ENCODE measurements at places on chromosomes 3 and 15.

DNA sequence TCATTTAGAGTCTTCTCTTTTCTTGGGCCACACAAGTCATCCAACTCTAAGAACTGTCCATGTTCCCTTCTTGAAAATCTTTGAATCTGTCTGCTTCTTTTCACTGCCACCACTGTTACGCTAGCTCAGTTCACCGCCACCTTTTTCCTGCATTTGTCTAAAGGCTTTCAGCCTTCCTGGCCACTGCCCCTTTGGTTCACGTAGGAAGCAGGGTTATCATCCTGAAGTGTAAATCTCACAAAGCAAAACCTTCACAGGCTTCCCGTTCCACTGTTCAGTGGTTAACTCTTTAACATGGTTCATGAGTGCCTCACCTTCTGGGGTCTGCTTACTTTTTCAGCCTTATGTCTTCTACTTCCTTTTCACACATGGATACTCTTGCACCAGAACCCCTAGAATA is 26.3 kb upstream of the CCDC39 start:
- DNase-seq, result no peak

DNA sequence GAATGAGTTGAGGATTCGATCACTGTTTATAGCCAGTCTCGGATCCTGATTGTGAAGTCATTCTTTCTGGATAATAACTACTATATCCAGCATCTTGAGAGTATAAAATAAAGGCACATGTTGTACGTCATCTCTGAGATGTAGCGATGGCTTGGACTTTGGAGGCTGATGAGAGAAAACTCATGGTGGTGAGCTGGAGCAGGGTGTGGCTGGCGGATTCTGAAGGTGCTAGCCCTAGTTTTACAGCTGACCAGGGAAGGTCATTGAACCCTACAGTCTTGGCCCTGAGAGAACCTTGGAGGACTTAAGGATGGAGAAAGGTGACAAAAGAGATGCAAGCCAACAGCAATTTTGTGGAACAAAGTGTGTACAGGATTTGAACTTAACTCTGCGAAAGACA is 153.8 kb downstream of the IGF1R start:
- no peak for DNase-seq

- no peak for DNase-seq
Measured at GRCh38 chr3:140762746-140763145, 84.9 kb downstream of the TRIM42 start.

GRCh38 chr3:56711344-56711743 is 28.3 kb upstream of the TASOR start:
- no peak for DNase-seq

GRCh38 chr15:41568350-41569017 is 9.5 kb downstream of the TYRO3 start:
- no peak for DNase-seq

GRCh38 chr3:83890039-83890762 is 1068.6 kb upstream of the CADM2 start:
- no peak for DNase-seq

- DNase-seq, result no peak
Measured at GRCh38 chr15:63188247-63188925, 1.0 kb upstream of the RAB8B start.

DNA sequence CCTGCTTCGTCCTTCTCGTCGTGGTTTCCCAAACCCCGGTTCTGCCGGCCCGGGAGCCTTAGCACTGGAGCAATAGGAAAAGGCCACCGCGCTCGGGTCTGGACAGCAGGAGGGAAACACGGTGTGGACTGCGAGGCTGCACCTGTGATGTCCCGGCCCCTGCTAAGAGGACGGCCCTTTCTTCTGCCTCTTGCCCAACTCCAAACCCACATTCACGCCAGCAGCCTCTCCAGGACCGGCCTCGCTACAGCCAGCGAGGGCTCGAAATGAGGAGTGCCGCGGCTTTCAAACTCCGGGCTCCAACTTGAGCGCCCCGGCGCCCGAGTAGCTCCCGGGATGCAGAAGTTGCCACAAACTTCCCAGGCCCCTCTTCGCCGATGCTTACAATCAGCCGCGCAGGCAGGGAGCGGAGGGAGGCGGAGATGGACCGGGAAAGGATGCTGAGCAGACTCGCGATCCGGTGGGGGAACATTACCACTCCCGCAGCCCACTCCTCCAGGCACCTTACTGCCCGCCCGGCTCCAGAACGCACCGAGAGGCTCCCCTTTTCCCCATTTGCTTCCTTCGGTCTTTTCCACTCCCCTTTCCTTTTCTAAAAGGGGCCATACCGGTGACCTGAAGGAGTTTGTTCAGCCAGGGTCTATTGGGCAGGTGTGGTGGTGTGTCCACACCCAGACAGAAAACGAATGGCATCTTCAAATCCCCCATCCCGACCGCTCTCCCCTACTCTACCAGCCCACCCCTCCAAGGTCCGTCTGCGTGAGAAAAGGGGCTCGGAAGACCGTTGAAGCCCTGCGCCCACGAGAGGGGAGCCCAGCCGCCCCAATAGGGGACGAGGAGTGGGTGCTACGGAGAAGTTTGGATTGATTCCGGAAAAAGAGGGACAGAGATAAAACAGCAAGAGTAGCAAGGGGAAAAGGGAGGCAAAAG is 18.8 kb upstream of the SATB1 start:
- DNase-seq, result no peak

- DNase-seq, result no peak
Measured at GRCh38 chr15:91627473-91628278, 225.8 kb upstream of the SLCO3A1 start.

DNA sequence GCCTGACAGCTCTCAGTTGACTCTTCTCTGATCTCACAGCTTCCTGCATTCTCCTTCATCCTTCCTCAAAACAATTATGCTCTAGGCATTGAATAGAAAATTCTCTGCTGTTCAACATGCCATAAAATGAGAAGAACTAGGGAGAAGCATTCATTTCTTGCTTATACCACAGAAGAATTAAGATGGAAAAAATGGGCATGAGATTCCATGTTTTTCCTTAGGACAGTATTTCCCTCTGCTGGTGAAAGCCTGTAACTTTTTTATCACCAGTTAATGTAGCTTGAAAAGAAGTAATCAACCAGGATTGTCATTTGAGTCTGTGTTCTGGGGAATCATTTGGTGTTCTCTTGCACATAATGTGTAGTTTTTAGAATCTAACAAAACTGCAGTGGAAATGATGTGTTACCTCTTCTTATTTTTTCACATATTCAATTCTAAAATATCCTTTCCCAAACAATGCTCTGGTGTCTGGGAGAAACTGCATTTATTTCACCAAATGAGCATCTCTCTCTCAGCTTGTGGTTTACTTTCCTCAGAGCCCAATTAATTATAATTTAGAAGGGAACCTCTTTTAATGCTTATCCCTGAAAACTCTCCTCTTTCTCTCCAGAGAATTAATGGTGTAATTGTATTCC is 92.8 kb upstream of the DCBLD2 start:
- no peak for DNase-seq

DNA sequence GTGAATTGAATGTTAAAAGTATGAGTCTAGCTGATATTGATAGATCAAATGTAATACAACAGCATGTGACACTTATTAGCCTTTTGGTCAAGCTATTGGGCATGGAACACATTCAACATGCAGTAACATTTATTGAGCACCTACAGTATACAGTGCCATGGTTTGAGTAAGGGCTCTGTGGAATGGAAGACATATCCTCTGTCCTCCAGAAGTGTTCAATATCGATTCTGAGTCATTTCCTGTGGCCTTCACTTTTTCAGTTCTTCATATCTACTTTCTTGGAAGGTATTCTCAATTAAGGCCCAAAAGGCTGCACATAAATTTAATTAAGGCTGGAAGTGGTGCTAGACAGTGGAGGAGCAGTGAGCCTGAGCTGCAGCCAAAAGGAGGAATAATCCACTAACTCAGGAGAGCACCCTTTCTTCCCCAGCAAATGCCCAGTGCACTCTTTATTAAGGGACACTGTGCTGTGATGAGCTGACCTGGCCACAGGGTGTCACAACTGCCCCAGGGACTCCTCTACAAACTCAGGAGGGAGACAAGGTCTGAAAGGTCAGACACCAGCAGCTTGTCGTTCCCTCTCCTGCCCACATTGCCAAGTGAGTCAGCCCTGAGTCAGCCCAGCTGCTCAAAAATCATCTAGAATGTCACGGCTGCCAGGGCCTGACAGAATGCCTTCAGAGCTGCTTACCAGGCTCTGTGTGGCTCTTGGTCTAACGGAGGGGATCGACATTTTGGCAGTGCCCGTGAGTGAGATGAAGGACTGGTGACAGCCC is 544.8 kb downstream of the AGBL1 start:
- DNase-seq, result peak; percentile 52

GRCh38 chr3:16343101-16343500 is 78.1 kb downstream of the OXNAD1 start:
- no peak for DNase-seq

DNA sequence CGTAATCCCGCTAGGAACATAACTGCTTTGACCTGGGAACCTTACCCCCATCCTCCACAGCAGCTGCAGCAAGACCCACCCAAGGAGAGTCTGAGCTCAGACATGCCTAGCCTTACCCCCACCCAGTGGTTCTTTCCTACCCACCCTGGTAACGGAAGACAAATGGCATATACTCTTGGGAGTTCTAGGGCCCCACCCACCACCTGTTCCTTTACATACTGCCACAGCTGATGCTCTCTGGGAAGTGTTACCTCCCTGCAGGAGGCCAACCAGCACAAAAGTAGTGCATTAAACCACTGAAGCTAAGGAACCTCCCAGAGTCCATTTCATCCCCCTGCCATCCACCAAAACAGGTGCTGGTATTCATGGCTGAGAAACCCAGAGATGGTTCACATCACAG is 50.6 kb upstream of the AZI2 start:
- DNase-seq, result no peak

- no peak for DNase-seq
Measured at GRCh38 chr3:43627360-43627759, 5.5 kb upstream of the ANO10 start.

GRCh38 chr3:13582366-13583250 is 33.7 kb downstream of the FBLN2 start:
- DNase-seq, result no peak

- DNase-seq, result no peak
Measured at GRCh38 chr15:88032787-88033186, 223.8 kb downstream of the NTRK3 start.

- no peak for DNase-seq
Measured at GRCh38 chr3:171393032-171393744, 67.0 kb downstream of the TNIK start.

DNA sequence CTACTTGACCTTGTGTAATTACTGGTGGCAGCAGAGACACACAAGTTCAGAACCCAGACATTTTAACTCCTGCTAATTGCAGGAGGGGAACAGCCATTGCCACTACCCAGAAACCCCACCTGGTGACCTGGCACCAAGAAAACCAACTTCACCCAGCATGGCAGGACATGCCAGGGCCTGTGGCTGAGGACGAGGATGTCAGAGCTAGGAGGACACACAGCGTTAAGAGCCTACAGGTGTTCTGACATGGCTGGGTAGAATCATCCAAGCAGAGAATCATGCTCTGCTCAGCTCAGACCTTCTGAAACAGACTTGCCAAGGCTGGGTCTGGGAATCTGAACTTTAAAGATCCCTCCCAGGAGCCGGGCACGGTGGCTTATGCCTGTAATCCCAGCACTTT is 11.7 kb upstream of the SPATA12 start:
- no peak for DNase-seq

DNA sequence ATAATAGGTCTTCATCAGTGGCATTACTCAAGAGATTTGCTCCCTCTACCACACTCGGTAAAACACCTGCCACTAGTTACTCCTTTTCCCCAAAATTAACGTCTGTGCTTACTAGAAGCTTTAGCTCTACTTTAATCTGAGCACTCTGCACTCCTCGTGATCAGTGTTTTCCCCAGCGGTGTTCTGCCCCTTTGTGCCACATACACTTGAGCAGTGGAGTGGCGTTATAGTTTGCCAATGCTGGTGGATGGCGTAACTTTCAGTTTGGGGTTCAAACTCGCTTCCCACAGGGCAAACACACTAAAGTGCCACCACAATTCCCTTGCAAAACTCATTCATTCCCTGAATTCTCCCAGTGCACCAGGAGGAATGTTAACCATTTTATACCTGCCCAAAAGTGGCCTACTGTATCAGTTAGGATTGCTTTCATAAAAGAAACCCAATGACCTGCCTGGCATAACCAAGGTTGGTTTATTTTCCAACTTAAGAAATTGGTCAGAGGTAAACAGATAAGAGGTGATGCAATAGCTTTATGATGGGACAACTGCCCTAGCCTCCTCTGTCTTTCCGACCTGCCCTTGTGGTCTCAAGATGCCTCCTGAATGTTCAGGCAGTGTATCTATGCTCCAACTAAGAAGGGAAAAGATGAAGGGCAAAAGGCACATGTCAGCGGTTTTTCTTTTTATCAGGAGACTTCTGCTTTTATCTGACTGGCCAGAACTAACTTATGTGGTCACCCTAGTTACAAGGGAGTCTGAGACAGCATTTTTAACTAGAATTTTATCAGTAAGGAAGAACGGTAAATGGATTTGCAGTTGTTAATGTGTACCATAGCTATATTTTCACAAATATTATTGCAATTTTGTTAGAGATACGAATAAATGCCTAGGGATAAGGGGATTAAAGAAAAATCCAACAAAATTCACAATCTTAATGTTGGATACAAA is 83.9 kb downstream of the FSIP1 start:
- no peak for DNase-seq

GRCh38 chr15:26126070-26126469 is 262.9 kb upstream of the ATP10A start:
- DNase-seq, result no peak

- DNase-seq, result no peak
Measured at GRCh38 chr15:96170979-96171739, 159.3 kb upstream of the NR2F2 start.

DNA sequence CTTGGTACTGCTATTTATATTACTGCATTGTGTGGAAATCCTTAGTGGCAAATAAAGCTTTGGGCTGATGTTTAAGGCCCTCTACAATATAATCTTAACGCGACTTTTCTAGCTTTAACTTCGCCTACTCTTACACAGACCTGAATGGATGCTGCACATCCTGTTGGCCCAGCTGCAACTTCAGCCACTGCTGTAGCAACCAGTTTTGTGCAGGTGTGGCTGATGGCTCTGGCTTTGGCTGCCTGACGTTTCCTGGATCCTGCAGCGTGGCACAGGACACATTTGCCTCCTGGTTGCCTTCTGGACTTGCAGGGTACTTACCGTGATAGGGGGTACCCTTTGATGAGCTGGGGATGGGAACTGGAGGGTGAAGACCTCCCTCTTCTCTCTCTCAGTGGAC is 20.2 kb upstream of the ERICH6 start:
- DNase-seq, result no peak

DNA sequence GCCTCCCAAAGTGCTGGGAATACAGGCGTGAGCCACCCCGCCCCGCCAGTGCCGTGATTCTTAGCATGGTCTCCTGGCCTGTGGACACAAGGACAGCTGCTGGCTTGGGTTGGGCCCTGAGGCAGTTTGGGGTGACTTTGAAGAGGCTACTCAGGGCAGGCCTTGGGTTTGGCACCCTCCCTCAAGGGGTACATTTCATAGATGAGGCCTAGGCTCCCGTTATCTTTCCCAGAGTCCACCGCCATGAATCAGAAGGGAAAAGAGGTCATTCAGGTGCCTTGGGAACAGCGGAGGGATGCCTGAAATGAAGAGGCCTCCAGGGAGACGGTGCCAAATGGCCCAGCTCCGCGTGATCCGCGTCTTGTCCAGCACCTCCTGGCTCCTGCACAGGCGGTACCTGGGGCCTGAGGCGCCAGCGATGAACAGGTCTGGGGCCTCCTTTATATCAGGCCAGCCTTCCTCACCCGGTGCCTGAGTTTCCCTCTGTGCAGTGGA is 9.3 kb downstream of the GNAI2 start:
- no peak for DNase-seq

GRCh38 chr15:67685008-67685599 is 140.2 kb upstream of the SKOR1 start:
- DNase-seq, result no peak

GRCh38 chr15:88681610-88682221 is 42.9 kb downstream of the ISG20 start:
- DNase-seq, result no peak

GRCh38 chr3:4835616-4836043 is 143.6 kb upstream of the BHLHE40 start:
- no peak for DNase-seq
